ENCODE measurements at places on chromosomes 6 and 20. TPM values are rescaled to one million over a fixed set of nuclear protein-coding genes. Genes with fewer than 3 reads are reported as not detected.

The TSBP1 gene
- total RNA-seq = not detected

- H3K4me1 ChIP-seq = no peaks in the 10 kb centered on the region
- H3K27ac ChIP-seq = no peak overlapping the region
- no peaks in the 10 kb centered on the region for H3K36me3 ChIP-seq
- DNase-seq = no peak
- H3K27me3 ChIP-seq = no peaks in the 10 kb centered on the region
These were observed 367.9 kb downstream of the PREX1 start for GRCh38 chr20:48459722-48460395.

The INSM1 gene
- total RNA-seq = not detected

The OLIG3 gene
- total RNA-seq = not detected

GRCh38 chr6:100988391-100988984 is 107.4 kb upstream of the ASCC3 start:
- no peak for DNase-seq
- no peak overlapping the region for H3K27ac ChIP-seq
- H3K27me3 ChIP-seq = no peaks in the 10 kb centered on the region

DNA sequence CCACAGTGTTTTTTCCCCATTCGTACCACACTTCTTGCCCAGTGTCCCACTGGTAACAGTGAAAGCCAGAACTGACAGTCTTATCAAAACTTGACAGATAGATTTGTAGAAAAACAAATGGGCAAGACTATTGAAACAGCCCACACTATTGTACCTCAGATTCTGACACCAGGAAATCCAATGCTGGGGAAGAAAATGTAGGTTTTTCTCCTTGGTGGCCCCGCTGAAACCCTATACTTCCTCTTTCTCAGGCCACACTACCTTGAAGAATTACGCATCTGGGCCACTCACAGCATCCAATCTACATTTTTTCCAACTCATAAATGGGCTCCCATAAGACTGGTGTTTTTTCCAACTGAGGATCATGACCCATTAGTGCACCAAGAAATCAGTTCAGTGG is 90.9 kb upstream of the HDDC2 start:
- H3K36me3 ChIP-seq = no peaks in the 10 kb centered on the region
- H3K27ac ChIP-seq = no peak overlapping the region
- H3K4me3 ChIP-seq = no peak overlapping the region
- peaks cover 2% of the 10 kb centered on the region for H3K4me1 ChIP-seq
- no peak for DNase-seq

DNA sequence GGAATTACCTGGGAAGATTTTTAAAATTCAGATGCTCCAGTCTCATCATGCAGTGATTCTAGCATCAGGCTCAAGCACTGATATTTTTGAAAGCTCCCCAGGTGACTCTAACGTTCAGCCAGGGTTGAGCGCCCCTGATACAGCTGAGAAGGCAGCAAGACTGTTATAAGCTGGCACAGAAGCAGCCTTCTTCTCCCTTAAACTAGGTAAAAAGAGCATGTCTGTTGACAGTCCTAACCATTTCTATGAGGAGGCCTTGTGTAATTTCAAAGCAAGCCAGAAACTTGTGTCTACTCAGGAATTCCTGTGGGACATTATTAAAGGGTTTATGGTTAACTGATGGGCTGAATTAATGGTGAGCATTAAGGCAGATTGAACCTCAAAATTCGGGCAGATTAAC is 141.9 kb downstream of the PDE7B start:
- H3K36me3 ChIP-seq = no peaks in the 10 kb centered on the region
- no peak for DNase-seq
- no peak overlapping the region for H3K27ac ChIP-seq

Data from aorta (tissue), 5 donors.